ENCODE measurements at places on chromosomes 5 and 9. TPM values are rescaled to one million over a fixed set of nuclear protein-coding genes. Genes with fewer than 3 reads are reported as not detected.

DNA sequence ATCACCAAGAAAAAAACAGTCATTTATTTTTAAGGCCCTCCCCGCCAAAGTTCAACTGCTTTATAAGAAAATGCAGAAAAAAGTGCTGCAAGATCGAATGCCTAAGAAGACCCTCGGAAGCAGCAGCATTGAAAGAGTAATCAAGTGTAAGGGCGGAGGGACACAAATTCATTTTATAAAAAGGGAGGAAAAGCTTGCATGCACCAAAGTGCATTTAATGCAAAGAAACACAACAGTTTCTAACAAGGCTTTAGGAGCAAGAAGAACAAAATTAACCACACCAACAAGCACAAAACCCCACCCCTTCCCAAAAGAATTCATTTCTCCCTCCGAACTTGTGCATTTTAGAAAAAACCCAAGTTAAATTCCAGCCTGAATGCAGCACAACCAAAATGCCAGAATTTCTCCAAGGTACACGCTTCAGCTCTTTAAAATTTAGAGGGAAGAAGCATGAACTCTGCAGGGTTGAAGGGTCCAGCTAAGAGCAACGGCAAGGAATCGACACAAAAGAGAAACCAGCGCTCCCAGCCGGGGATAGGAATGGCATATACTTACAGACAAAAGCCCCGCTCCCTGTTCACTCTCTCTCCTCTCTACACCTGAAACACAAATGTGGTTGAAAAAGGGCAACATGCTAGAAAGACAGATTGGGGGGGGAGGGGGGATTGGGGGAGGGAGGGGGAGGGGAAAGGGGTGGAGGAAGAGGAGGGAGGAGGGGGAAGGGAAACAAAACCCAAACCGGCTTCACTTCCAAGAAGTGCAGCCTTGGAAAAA, at the start of gene NREP:
Gene NREP, minus strand, starts transcription at position 614 of the 774 bp plus-strand sequence. CDS start 1,422 bp downstream, outside the sequence.
- no peak for ATAC-seq

DNA sequence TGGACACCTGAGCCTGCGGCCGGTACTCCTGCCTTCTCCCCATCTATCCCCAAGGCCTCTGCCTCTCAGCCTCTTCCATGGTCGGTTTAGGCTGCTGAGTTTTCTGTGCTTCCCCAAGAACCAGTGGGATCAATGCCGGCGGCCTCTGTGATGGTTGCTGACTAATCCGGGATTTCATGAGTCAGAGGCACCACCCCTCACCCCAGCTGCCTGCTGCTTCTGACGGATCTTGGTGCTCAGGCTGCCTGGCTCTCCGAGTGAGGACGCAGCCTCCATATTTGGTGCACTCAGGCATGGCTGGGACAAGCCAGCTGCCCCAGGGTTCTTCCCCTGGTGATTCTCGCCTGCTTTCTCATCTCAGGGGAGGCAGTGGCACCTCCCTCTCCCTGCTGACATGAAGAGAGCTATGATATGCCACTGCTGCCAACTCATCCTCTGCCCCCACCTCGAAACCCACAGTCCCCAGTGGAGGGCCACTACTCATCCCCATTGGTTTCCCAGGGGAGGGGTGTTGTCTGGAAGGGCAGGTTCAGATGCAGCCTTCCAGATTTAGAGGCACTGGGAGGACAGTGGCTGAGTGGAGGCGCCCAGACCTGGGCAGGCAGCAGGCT, 3.3 kb upstream of the MAN1B1 start:
- ATAC-seq: peak; percentile 41

GRCh38 chr5:96333391-96333790, 99.7 kb downstream of the PCSK1 start:
- ATAC-seq: no peak

DNA sequence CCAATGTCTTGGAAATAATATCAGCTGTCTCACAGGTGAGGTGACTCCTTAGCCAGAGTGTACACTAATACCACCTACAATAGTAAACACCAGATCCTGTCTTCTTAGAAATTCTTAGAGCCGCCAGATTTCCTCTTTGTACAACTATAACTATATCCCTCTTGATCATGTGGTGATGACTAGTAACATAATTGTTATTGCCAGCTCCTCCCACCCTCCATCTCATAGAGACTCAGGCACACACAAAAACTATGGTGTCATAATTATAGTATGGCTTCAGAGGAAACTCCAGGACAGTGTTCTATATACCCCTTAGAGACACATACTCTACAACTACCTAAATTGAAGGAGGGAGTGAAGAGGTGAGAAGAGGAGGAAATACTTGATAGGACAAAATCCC, 33.1 kb downstream of the PGGT1B start:
- no peak for ATAC-seq

DNA sequence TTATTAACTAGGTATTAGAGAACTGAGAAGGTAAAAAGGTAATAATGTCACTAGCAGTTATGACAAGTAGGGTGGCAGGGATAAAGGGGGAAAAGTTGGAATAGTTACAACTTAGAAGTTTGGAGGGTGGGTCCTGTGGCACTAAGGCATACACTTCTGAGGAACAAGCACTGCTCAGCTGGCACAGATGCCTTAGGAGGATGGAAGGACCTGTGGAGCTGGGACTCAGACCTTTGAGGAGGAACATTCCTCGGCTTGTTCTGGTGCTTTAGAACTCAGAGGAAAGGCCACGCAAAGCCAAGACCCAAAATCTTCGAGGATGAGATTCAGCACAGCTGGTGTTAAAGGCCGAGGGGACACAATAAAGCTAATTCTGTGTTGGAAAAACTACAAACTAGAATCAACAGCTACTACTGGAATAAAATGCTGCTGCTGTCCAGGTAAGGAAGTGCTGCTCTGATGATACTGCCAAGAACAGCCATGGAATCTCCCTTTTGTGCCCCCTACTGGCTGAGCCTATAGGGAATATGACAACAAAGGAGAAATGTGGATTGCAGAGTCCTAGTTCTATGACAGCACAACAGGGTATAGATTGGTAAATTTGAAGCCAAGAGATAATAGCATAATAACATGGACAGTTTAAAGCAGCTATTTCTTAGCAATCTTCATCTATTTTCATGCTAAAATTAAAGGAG, 126.7 kb downstream of the SLC25A46 start:
- peak; percentile 84 for ATAC-seq

SYK gene
- total RNA-seq: 60.3 TPM

DNA sequence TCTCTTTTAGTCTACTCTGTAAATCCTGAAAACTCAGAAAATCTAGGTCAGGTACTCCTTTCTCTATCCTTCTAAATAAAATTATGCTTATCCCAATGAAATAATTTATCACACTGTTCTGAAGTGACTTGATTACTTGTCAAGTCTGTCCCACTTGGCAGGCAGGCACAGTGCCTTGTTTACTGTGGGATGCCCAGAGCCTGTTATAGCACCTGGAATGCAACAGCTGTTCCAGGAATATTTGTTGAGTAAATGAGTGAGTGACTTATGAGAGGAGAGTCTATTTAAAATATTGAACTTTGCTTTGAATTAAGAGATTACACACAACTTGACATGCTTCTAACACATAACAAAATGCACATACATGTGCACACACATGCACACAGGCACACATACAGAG, 130.0 kb downstream of the MPDZ start:
- no peak for ATAC-seq

DNA sequence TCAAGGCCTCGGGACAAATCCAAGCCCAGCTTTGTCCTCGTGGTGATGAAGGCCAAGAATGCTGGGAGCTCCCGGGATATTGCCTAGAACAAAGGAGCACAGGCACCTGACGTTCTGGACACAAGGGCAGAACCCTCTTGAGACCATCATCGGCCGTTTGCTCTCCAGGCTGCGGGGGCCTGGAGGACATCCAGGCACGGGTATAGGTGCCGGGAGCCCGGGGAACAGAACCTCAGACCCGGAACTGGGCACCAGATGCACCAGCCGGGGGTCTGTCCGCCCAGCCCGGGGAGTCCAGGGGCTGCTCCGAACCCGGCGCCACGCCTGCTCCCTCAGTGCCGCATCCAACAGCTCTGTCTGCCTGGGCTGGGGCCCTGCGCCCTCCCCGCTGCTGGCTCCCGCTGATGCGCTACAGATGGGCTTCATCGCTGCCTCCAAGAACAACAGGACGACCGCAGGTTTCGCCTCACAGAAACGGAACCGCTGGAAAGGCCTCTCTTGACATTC, 88.0 kb downstream of the ADAMTS2 start:
- no peak for ATAC-seq

- no peak for ATAC-seq
Measured at GRCh38 chr5:155104441-155104840, 90.9 kb downstream of the KIF4B start.

CTSV gene
- total RNA-seq: 5.7 TPM

GRCh38 chr5:78958672-78959445, 26.3 kb downstream of the ARSB start:
- no peak for ATAC-seq

RGMB gene
- total RNA-seq: 9.7 TPM

GRCh38 chr5:35335752-35336151, 105.5 kb upstream of the PRLR start:
- ATAC-seq: no peak

KLF9 gene
- total RNA-seq: 6.1 TPM
